Lung microvascular endothelial cell (primary cell): ENCODE measurements at places on chromosomes 7 and 10. TPM values are rescaled to one million over a fixed set of nuclear protein-coding genes. Genes with fewer than 3 reads are reported as not detected.

Gene ARHGAP22
- 1.4 and 7.0 TPM in 2 replicates for total RNA-seq

Gene CFAP43
- under 0.01 TPM in 2 replicates for total RNA-seq

Gene SLC16A9
- total RNA-seq, result 0.44 TPM in 1 of 2 replicates, not detected in the other

Gene MARVELD1
- total RNA-seq, result 10.7 and 11.5 TPM in 2 replicates

Gene RGR
- total RNA-seq, result not detected in 2 replicates

Gene TDRD1
- not detected in 2 replicates for total RNA-seq

Gene ANKRD2
- total RNA-seq, result 0.20 and 0.44 TPM in 2 replicates

Gene OR2AE1
- 0.22 TPM in 1 of 2 replicates, not detected in the other for total RNA-seq

Gene ITIH5
- under 0.01 and 1.4 TPM in 2 replicates for total RNA-seq

Gene C7orf33
- not detected in 2 replicates for total RNA-seq

Gene AIFM2
- 0.40 and 1.3 TPM in 2 replicates for total RNA-seq

Gene EPO
- total RNA-seq, result not detected in 2 replicates

Gene OPN1SW
- not detected in 2 replicates for total RNA-seq

Gene SAP25
- total RNA-seq, result not detected in 2 replicates

- DNase-seq, result no peak
These were observed 308.3 kb downstream of the PARD3 start for GRCh38 chr10:34506786-34507185.

DNA sequence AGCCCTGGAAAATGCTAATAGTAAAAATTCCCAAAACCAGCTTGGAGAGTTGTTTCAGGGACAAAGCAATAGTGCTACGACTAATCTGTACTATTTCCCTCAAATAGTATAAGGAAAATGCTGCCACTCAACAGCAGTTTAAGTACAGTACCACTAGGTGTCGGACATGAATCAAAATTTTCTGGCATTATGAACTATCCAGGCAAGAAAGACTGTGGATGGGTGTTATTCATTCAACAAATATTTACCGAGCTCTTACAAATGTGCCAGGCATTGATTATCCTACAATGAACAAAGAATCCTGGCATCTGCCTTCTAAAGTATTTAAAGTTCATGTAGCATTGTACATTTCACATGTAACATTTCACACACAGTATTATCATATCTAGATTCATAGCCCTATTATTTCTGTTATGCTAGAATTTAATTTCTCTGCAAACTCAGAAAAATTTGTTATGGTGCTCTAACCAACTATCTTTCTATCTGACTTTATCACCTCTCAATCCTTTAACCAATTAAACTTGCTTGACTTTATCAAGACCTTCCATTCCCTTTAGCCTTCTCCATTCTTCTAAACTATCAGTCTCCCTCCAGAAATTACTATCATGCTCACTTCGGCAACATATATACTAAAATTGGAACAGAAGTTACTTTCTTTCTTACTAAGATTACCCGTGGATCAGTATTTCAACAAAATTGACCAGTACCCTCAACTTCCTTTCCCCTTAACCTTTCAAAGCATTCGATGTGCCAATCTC lies 80.6 kb downstream of the ARHGAP21 start:
- peak; percentile 83 for DNase-seq

- DNase-seq, result no peak
These were observed 219.1 kb downstream of the PHTF2 start for GRCh38 chr7:78017591-78018100.

- DNase-seq, result no peak
These were observed 1279.1 kb upstream of the SORCS1 start for GRCh38 chr10:108443636-108444035.

- DNase-seq, result no peak
These were observed 191.7 kb downstream of the SEMA3E start for GRCh38 chr7:83457022-83457892.

DNA sequence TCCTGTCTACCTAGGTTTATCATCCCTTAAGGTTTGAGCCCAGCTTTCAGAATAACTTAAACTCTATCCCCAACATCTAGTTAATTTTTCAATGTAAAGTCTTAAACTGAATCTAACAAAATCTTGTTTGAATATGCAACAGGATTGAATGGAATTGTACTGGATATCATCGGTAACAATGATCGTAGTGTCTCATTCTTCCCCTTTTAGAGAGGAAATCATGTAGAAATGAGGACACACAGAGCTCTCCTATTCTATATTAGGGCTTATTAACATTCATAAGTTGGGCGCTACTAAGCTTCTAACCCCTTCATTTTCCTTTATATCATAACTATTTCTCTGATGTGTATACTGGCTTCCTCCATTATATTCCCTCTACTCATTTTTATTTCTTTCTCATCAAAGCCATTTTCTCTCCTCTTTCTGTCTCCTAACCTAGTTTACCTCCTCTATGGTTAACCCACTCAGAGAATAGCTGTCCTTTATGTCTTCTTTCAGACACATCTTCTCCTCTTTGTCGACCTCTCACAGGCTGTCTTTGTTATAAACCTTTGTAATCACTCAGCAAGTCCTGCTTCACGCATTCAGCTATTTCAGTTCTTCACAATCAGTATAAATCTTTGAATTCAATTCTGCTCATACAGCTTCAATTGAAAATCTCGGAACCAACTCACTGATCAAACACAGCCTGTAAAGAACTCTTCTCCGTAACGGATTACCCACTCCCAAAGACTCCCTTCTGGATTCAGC lies 1019.0 kb upstream of the C7orf33 start:
- no peak for DNase-seq

DNA sequence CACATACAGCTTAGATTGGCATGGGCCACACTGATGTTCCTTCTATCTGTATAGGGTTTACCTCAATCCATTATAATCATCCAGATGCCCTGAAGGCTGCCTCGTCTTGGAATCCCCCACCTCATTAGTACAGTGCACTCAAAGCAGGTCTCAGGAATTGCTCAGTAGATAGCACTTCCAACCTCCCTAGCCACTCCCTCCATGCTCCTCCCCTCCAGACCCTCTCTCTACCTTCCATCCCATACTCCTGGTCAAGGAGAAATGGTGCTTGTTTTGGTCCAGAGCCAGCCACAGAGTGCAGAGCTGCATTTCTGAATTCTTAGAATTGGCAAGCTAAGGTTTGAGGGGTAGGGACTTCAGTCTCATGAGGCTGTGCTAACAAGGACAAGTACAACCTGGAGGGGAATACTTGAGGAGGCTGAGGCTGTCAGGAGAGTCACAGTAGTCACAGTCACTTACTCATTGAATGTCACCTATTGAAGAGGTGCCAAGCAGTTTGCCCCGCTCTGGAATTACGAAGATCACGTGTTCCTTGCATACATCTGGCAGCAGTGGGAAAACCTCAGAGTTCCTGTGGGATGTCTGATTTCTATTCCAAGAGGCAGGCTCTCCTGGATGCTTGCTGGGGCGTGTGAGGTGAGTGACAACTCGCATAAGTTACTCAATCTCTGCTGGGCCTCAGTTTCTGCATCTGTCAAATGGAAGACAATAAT lies 60.7 kb upstream of the ZNF746 start:
- no peak for DNase-seq

- DNase-seq, result no peak
These were observed 53.3 kb downstream of the ADCYAP1R1 start for GRCh38 chr7:31105256-31105950.

DNA sequence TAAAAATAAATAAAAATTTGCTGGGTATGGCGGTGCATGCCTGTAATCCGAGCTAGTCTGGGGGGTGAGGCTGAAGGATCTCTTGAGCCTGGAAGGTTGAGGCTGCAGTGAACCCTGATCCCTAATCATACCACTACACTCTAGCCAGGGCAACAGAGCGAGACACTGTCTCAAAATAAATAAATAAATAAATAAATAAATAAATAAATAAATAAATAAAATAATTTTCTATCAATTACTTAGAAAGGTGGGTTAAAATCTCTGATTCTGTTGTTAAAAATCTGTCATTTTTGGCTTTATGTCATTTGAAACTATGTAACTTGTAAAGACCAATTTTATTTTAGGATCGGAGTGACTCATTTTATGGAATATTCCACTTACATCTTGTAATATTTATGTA lies 958.6 kb downstream of the NXPH1 start:
- DNase-seq, result no peak

DNA sequence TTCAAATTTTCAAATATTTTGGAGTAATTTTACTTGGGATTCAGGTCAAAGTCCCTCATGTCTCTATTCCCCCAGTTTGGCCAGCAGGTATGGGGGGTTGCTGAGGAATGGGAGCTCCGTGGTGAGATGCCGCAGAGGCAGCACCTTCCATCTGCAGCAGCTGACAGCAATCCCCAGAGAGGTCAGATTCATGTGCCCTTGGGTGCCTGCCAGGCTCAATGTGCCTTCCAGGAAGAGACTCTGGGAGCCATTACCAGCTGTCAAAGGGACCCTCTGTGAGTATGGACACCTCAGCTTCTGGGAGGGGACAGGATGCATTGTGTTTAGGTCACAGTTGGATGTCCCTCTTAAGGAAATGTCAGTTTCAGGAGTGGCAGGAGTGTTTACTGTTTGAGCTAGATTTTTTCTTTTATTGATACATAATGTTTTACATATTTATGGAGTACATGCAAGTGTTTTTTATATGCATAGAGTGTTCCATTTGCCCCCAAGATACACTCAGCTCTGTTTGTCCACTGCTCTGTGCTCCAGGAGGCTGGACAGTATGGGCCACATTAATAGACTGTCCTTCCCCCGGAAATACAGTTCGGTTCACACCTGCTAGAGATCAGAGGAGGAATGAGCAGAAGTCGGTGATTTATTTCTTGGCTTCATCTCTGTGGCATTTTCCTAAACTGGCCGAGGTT lies 75.3 kb upstream of the GRB10 start:
- no peak for DNase-seq

GRCh38 chr7:130141884-130142653 lies 63.1 kb downstream of the TMEM209 start:
- DNase-seq, result no peak

DNA sequence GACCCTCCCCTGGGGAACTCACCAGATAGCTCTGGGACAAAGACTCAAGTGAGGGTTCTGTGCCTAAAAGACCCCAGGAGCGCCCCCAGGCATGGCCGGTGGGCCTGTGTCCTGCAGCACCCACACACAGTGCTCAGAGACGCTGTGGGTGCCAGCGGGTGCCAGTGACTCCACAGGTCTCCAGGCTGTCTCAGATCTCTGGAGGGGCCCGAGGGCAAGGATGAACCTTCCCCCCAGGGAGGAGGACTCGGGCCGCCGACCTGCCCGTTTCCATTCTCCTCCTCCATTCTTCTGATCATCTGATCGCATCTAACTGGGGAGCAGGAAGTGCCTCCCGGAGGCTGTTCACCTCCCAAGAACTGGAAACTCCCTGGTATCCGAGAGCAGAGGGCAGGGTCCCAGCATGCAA lies 980 bp downstream of the ADAM8 start:
- no peak for DNase-seq

- no peak for DNase-seq
These were observed 23.0 kb downstream of the AKR1B15 start for GRCh38 chr7:134571746-134572461.

DNA sequence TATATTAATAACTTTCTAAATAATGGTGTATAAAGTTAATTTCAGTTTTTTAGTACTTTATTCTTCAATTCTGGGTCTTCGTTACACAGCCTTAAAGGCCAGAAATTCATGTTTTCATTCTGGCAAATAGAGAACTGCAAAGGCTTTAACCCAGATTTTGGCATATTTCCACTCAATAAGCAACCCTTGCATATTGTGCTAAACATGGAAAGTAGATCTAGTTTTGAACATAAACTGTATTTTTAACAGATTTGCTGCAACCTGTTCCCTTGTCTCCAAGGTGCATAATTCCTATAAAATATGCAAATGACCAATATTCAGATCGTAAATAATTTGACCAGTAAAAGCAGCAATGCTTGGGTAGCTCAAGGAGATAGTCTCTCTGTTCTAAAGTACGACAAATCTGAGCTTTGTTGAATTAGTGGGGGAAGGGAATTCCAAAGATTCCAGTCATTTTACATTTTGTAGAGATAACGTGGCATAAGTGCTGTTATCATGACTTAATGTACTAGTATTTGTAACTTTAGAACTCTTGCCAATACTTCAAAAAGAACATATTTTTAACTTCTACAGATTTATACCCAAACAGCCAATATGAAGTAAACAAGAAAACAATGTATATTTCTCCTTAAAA lies 46.4 kb upstream of the RSBN1L start:
- DNase-seq, result no peak

DNA sequence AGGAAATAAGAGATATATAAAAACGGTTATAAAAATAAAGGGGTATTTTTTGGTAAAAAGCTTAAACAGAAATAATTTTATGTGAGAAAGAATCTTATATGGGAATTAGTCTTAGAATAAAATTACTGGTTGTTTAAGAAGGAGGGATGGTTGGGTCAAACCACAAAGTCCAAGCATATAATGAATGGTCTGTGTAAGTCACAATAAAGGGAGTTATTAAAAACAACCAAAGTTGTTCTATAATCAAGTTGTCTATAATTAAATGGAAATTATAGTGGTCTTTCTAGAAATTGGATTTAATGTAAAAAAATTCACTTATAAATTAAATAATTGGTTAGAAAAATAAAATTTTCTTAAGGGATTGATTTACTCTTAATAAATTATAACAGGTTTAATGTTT lies 304.8 kb downstream of the POM121L12 start:
- no peak for DNase-seq

DNA sequence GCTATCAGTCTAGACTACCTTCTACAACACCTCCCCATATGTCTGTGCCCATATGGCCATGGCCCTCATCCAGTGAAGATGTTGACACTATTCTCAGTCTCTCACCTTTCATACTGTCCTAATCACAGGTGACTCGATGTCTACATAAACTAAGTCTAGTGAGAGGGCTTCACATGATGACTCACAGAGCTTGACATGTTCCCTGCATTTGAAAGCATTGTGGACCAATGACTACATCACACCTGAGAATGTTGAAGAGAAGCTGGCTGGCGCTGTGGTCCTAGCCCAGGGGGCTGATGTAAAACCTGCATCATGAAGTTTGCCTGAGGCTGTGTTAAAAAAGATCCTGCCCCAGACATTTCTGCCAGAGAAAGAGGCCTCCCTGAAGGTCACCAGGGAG lies 167.2 kb downstream of the NPSR1 start:
- no peak for DNase-seq

DNA sequence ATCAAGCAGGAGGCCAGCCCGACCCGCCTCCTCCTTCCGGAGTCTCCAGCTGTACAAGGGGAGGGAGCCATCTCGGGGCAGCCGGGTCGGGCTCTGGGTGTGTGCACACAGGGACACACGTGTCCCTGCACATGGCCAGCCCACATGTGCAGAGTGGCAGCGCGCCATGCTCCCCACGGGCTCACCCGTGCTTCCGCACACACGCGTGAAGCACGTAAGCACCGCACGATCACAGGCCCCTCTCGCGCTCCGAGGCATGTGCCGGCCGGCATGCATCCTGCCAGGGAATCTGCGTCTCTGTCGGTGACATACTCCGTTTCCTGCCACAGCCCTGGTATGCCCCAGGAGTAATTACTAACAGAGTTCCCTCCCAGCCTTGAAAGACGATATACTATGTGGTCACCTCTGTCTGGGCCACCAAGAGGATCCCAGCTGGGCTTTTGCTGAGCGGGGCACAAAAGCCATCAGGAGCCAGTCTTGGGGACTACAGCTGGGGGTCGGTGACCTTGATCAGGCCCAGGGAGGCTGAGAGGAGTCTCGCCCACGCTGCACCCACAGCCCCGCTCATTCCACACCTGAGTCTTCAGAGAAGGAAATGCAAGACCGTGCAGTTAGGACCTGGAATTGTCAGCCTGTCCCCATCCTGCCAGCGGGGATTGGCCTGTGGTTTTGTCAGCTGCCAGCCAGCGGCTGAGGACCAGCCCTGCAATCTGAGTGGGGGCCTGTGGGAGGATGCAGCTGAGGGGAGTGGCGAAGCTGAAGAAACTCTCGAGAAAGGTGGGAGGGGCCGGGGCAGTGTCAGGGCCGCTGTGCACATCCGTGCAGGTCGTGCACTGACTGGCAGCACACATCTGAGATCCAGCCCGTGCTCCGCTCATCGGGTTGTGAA lies 11.0 kb upstream of the LFNG start:
- DNase-seq, result peak; percentile 61
